Liver (tissue), 10 donors: ENCODE measurements at places on chromosomes 4 and X. TPM values are rescaled to one million over a fixed set of nuclear protein-coding genes. Genes with fewer than 3 reads are reported as not detected.

The SOWAHB gene
- 30.5 TPM for total RNA-seq

The ZFYVE28 gene
- total RNA-seq, result 6.1 TPM

The SCD5 gene
- total RNA-seq, result 0.28 TPM

The PDGFC gene
- 11.1 TPM for total RNA-seq

The STARD8 gene
- total RNA-seq, result 10.7 TPM

The DMRTC1 gene
- not detected for total RNA-seq

The NXF3 gene
- 1.5 TPM for total RNA-seq

The CLDN24 gene
- not detected for total RNA-seq

The S100P gene
- total RNA-seq, result 3.1 TPM

The OTC gene
- 67.9 TPM for total RNA-seq

The TRPC5OS gene
- total RNA-seq, result not detected

The COL4A6 gene
- under 0.01 TPM for total RNA-seq

The TAF7L gene
- total RNA-seq, result 0.33 TPM

The PWWP3B gene
- 1.8 TPM for total RNA-seq

The NKX6-1 gene
- not detected for total RNA-seq

The VCX2 gene
- not detected for total RNA-seq

The GPRASP1 gene
- total RNA-seq, result 3.8 TPM

The HTRA3 gene
- total RNA-seq, result 1.0 TPM

The SAGE1 gene
- 0.05 TPM for total RNA-seq

The IL9R gene
- total RNA-seq, result 0.05 TPM

The MTCP1 gene
- total RNA-seq, result 2.2 TPM

The FHDC1 gene
- total RNA-seq, result 33.0 TPM

The ADAMTS3 gene
- total RNA-seq, result 1.9 TPM

The AFF2 gene
- 1.6 TPM for total RNA-seq

The SEC24B gene
- total RNA-seq, result 38.2 TPM

The TMLHE gene
- 21.3 TPM for total RNA-seq

The GPC3 gene
- 1,133 TPM for total RNA-seq

The MAGEA6 gene
- total RNA-seq, result not detected

The MAGEB1 gene
- not detected for total RNA-seq

The SPATA18 gene
- total RNA-seq, result 1.1 TPM

The PAK3 gene
- total RNA-seq, result 0.25 TPM

The CCDC120 gene
- total RNA-seq, result 1.9 TPM

The MAGEC3 gene
- not detected for total RNA-seq

The SOX3 gene
- total RNA-seq, result not detected

The CD40LG gene
- total RNA-seq, result 0.17 TPM

The KIT gene
- 5.5 TPM for total RNA-seq

The NDUFB11 gene
- 23.6 TPM for total RNA-seq

The DCAF4L1 gene
- under 0.01 TPM for total RNA-seq

The DCLK2 gene
- total RNA-seq, result 1.7 TPM

The AREG gene
- total RNA-seq, result not detected

The BEX1 gene
- total RNA-seq, result 84.0 TPM
